Suppressor macrophage treated with lipopolysaccharide for 4 hours (primary cell): ENCODE measurements at places on chromosomes 3 and 15.

GRCh38 chr3:9247361-9247940, 2.0 kb downstream of the SRGAP3 start:
- DNase-seq: no peak

DNA sequence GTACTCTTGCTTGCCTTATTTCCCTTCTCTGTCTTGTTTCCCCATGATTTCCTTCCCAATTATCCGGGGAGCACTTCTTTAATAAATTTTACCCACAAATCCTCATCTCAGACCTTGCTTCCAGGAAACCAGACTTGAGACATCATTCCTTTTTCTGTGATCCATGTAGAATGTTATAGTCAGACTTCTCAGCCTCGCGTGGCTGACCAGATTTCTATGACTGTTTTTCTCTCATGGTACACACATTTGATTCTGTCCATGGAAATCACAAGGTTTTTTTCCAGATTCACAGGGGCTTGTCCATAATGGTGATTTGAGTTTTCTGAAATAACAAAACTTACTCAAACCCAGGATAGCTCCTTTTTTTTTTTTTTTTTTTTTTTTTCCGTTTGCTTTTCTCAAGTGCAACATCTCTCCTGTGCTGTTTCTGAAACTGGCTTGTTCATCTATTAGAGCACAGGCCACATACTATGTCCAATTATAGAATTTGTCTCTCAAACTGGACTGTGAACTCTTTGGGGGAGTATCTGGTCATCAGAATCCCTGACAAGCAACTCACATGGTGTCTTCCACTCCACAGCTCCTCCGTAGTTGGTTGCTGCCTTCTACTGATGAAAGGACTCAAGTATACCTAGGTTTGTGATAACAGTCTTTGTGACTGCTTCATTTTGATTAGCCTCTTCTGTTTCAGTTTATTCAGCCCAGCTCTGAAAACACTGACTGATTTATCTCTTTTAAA, 50.8 kb downstream of the RBMS3 start:
- DNase-seq: no peak

DNA sequence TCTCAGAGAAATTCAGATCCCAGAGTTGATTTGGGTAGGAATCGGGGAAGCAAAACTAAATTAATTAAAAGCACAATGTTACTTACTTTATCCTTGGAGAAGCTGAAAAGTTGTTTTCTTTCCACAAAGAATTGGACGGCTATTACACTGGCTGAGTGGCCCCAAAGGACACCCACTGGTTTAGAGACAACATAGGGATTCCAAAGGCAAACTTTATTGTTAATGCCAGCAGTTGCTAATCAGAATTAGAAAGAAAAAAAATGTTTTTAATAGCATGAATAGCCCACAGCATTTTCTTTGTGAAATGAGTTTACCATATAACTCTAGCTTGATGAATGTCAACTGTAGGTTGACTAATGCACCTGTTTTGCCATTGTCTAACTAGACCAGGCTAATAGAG, 51.7 kb downstream of the WDR49 start:
- no peak for DNase-seq

GRCh38 chr15:38263996-38264395, 11.4 kb downstream of the SPRED1 start:
- no peak for DNase-seq
